Activated T-helper 1 cell treated with Interleukin-2 at 50 U/mL for 16 hours (primary cell): ENCODE measurements at places on chromosomes 6 and 20.

DNA sequence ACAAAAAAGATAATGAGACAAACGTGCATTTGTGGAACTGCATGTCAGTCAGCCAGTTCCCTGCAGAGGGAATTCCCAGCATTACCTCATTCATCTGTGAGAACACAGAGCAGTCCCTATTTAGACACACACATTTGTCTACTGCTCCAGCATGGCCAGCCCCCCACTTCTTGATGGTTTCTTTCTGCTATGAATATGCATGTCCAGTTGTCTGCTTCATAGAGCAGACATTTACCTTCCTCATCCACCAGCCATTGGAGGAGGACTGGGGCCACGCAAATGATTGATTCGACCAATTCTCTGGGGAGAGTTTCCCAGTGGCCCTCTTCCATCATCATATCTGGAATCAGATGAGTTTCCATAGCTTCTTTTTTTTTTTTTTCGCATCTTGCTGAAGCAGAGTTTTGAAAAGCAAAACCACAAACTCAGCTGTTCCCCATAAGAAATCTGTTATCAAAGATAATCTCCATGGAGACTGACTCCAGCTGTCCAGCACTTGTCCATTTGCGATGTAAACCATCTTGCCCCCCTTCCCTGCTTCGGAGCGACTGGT, 11.8 kb downstream of the ENPP1 start:
- DNase-seq: no peak

GRCh38 chr6:163320402-163320801, 94.1 kb upstream of the QKI start:
- no peak for DNase-seq

GRCh38 chr6:159307246-159307790, 138.1 kb downstream of the FNDC1 start:
- no peak for DNase-seq

DNA sequence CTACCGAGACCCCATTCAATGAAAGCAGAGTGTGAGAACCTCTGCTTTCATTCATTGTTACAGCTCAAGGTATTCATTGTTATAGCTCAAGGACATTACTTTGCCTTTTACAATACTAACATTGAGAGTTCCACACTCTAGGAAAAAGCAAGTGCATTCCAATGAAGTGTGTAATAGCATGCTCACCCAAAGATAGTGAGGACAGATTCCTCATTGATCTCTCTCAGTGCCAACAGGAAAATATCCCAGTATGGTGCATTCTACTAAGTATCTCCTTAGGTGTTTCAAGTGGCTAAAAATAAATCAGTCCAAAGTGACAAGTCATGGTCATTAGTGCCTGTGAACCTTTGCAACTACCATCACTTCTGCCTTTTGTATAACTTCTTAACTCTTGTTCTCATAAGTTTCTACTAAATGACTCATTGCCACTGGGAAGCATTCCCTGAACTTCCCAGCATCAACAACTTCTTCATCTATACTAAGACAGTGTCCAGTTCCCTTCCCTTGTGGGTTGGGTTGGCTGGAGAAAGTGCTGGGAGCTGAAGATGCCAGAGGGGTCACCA, 140.7 kb upstream of the STXBP5 start:
- no peak for DNase-seq

GRCh38 chr6:24397631-24398030, 5.1 kb upstream of the MRS2 start:
- no peak for DNase-seq

DNA sequence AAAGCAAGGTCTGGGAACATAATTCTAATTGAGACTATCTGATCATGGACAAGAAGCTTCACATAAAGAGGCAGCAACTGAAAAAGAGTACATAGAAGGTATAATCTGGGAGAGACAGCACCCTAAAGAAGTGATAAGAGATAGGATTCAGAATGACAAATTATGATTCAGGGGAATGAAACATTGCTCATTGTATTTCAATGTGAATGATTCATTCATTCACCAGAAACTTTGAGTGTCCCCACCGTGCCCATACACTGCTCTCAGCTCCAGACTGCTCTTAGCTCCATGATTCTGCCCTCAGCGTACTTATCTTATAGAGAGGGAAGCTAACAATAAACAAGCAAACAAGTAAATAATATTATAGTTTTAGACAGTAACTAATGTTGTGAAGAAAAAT, 329.3 kb upstream of the IRAK1BP1 start:
- DNase-seq: no peak

GRCh38 chr6:118101831-118102345, 194.8 kb downstream of the SLC35F1 start:
- DNase-seq: no peak
